ENCODE measurements at places on chromosomes 3 and 15.

GRCh38 chr15:27734785-27735495 is 364.2 kb downstream of the OCA2 start:
- no peak for DNase-seq

- DNase-seq = no peak
Measured at GRCh38 chr3:175311404-175311803, 452.3 kb downstream of the NAALADL2 start.

DNA sequence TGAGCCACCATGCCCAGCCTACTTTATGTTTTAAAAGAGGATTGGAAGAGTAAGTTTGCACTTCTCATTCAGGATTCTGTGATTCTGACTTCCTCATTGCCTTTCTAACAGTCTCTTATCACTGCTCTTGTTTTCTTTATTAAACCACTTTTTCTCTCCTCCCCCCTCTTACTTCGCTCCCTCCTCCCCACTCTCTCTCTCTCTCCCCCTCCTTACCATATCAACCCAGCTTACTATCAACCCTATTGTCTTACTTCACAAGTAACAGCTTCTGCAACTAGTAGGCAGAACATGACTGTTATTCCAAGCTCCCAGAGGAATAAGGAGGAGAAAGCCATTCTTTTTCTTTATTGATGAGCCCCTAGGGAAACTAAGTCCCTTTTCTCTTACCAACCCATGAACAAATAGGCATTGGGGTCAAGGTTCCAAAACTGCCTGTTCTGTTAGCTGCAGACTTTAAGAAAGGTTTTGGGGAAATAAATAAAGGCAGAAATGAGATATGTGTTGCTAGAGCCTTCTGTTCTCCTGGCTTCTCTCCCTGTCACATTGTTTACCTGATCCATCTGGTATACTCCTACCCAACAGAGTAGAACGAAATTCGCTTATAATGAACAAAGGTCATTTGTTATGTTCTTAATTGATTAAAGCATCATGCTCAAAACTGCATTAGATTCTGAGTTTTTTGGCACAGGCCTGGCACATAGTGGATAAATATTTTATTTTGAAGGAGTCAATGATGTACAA is 56.4 kb upstream of the RASGRP1 start:
- no peak for DNase-seq

- DNase-seq = no peak
Measured at GRCh38 chr3:82957079-82957478, 1195.6 kb upstream of the GBE1 start.

DNA sequence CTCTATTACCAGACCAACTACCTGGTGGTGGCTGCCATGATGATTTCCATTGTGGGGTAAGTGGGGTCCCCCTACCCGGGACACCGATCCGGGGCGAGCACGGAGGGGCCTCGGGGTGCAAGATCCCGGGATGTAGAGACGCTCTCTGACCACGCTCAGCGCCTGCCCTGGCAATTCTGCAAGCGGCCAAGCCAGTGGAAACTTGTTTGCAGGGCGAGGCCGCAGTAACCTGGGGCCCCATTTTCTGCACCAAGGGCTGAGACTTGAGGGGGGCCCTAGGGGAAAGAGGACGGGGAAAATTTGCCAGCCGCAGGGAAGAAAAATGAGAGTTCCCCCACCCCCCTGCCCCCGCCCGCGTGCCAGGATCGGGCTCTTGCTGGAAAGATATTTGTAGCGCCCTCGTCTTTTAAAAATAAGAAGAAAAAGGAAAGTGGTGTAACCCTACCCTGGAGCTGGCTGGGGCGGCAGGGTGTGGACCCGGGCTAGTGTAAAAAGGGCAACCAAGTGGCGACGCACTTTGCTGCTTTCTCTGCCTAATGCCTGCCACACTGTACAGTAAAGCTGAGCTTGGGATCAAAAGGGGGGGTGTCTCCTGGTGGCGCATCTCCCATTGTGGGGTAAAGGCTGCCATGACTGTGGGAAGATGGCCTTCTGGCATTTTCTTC is 563 bp downstream of the ARL6IP5 start:
- DNase-seq = no peak
